ENCODE measurements at places on chromosomes 6 and 20.
A peak's percentile ranks its signal among the peaks of the same experiment; 100 is the strongest.

GRCh38 chr6:47525330-47526057, 47.9 kb downstream of the CD2AP start:
- no peak for DNase-seq

- DNase-seq = no peak
Measured at GRCh38 chr6:142914937-142915697, 29.9 kb downstream of the HIVEP2 start.

- DNase-seq = peak; percentile 97
Measured at GRCh38 chr20:63641792-63642523, 11.3 kb downstream of the STMN3 start.

DNA sequence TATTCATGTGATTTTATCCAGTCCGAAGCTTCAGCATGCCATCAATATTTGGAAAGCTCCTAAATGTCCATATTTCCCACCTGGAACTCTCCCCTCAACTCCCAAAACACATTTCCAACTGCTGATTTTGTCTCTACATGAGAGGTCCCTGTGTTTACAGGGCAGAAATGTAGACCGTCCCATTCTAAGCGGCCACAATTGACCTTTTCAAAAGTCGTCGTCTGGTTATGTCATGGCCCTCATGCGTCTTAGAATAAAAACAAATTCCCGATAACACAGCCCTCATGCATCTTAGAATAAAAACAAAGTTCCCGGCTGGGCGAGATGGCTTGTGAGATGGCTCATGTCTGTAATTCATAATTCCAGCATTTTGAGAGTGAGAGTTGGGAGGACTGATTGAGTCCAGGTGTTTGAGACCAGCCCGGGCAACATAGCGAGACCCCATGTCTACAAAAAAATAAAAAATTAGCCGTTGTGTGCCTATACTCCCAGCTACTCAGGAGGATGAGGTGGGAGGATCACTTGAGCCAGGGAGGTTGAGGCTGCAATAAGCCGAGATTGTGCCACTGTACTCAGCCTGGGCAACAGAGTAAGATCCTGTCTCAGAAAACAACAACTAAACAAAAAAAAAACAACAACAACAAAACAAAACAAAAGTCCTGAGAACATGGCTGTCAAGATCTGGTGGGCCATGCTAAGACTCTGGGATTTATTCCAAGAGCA, 6.4 kb upstream of the ZNF217 start:
- no peak for DNase-seq

DNA sequence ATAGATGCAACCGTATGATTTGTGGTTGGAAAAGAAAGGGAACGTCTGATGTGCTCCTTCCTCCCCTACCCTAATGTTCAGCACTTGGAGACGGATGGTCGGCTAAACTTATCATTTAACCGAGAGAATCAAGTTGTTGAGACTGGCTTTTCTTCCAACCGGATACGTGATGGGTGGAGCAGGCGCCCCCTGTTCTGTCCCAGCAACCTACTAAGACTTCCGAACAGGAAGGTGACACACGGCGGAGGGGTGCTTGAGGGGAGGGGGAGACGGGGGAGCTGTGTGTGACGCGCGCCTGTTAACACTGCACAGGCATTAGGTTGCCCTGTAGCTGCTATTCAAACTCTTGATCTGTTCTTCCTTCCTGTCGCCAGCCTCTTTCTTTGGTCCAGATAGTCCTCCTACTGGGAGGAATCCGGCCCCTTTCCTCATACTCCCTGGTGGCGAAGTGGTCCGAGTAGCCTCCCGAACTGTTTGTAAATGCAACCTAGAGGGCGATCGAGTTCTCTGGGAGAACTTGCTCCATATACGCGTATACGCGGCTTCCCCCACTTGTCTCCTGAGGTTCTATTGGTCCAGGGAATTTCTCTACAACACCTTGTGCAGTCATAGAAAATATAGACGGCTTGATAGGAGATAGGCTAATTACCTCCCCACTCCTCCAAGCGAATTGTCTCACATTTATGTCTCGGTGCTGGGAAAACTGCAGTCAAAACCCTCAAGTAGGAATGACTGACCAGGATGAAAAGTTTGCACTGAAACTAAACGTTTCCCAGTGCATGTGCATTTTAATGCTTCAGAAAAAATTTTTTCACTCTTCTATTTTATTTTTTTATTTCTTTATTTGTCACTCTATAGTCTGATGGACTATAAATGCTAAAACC, 126.0 kb upstream of the SLC2A12 start:
- DNase-seq = peak; percentile 80

GRCh38 chr6:128209771-128210170, 308.9 kb upstream of the THEMIS start:
- DNase-seq = no peak

Measured in stimulated activated CD4-positive, alpha-beta T cell treated with anti-CD3 and anti-CD28 coated beads, Interleukin-4, amount 100 ng/mL, for 24 hours (primary cell).